ENCODE measurements at places on chromosomes 4 and X.

GRCh38 chr4:133452678-133453077 is 303.6 kb downstream of the PCDH10 start:
- no peak for DNase-seq

DNA sequence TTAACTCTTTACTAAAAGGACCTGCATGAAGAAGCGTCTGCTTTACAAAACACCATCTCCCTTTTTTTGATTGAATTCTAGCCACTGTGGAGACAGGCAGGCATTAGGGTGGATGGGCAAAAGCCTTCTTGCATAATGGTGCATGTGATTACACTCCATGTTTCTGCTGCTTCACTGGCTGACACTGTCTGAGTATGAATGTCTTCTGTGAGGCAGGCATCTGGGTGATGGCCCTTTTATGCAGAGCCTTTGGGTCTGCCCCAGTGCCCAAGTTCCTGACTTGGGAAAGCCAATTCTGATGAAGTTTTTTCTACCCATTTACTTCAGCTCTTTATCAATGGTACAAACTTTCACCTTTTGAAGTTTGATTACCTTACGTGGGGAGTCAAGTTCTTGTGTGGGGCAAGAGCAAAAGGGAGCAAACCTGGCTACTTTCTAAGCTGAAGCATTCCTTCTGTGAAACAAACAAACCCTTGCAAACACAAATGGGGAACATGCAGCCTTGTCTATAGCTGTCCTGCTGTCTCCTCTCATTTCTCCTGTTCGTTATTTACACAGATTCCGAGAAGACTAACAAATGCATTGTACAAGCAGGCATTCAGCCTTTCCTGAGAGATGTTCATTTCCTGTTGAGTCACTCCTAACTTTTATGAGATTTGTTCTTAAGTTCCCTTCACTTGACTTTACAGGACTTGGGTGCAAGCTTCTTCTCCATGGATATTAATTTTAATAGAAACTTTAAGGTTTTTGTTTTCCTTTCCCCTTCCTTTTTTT is 301.9 kb downstream of the TLL1 start:
- no peak for DNase-seq

- DNase-seq = peak; percentile 37
Measured at GRCh38 chrX:8955511-8955910, 78.4 kb downstream of the FAM9B start.

- DNase-seq = no peak
Measured at GRCh38 chrX:10800796-10801195, 180.4 kb upstream of the MID1 start.

- DNase-seq = no peak
Measured at GRCh38 chrX:40875476-40875875, 140.1 kb upstream of the MED14 start.

- DNase-seq = no peak
Measured at GRCh38 chrX:118499295-118499694, 3.7 kb downstream of the DOCK11 start.

GRCh38 chr4:78984593-78984992 is 45.4 kb upstream of the PAQR3 start:
- no peak for DNase-seq

- no peak for DNase-seq
Measured at GRCh38 chr4:41542526-41543275, 4.7 kb downstream of the LIMCH1 start.

- DNase-seq = no peak
Measured at GRCh38 chr4:173214231-173214630, 45.6 kb downstream of the GALNT7 start.

DNA sequence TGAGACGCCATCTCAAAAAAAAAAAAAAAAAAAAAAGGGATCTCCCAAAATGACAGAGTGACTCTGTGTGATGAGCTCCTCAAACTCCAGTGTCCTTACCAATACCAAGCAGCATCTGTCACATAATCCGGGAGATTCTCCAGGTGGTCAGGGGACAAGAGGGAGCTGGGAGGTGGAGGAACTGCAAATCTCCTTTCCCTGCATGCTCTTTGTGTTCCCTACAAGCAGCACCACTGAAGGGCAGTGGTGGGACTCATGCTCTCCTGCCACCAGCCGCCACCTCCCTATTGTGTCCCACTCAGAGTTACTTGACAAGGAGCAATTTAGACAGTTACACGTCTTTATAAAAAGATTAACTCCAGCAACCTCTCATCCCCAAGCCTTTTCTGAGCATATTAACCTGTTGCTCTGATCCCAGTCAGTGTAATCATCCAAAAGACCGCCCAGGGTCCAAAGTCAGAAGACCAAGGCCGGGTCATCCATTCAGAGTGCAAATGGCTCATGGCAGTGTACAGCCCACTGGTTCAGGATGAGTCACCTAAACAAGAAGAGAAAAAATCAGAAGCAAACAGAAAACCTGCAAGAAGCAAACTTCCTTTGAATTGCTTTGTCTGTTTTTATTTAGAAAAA is 23.6 kb downstream of the MGST2 start:
- DNase-seq = no peak

GRCh38 chr4:99563310-99564186 is at the start of gene TRMT10A:
Gene TRMT10A, minus strand, starts transcription at chr4:99564039. Its CDS starts 4,701 bp downstream, at chr4:99559338.
- peak; percentile 98 for DNase-seq

DNA sequence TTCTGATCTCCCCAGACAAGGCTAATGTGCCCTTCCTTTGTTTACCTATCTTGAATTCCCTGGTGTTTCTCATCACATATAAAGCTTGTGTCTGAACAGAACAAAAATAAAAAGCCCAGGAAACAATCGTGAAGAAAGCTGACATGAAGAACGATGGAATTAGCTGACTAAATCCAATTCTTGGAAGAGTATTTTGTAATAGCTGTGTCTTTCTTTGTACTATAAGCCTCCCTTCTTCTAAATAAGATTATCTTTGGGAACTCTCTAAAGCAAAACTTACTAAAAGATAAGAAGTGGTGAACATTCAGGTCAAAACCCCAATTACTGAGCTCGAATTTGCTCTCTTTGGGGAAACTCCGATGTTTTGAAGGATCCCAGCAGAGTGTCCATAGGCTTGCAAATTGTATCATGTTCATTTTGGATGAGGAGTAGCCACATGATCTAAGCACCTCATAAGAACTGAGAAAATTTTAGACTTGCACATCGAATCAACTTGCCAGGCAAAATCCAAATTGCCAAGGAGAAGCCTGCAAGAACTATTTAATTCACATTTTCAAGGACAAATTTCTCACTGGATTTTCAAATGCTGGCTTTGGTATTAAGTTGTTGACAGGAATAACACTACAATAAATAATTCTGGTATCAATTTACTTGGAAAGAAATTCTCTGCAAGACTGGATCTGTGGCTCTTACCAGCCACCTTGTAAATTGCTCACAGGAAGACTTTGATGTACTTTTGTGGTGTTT is 106.2 kb downstream of the LNX1 start:
- DNase-seq = peak; percentile 16

DNA sequence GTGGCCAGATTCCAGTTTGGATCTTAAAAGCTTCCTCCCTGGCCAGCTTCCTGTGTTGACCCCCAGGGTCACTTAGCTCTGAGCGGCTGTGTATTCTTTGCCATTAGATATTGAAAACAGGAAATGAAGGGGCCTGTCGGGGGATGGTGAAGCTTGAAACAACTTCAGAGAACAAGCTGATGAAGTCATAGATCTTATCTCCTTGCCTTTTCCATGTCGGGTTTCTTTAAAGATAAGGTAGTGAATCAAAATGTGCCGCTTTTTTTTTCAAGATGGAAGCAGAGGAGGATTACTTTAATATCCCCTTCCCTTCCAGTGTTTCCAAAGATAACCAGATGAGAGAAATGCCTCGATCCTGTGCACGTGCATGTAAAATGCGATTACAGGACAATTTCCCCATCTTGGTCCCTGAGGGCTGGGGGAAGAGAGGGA is 508.5 kb downstream of the MID1IP1 start:
- no peak for DNase-seq

- no peak for DNase-seq
Measured at GRCh38 chr4:123096038-123096437, 173.6 kb upstream of the NUDT6 start.

DNA sequence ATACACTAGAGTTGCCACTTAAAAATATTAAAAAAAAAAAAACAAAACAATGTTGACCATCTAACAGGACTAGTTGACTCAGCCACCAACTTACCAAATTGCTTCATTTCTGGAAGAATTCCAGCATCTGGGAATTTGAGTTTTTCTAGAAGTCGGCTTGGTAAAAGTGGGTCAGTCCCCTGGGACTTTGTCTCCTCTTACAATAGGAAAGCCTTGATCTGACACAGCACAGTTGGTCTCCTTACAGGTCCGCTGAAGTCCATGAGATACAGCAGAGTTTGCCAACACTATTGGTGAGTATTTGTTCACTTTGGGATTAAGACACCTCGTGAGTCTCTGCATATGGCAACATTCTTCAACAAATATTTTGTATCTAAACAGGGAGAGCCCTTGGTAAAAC is 18.2 kb upstream of the DDIT4L start:
- DNase-seq = peak; percentile 30

- no peak for DNase-seq
Measured at GRCh38 chrX:2774057-2774456, 22.2 kb downstream of the XG start.

GRCh38 chr4:139806929-139807328 is 141.3 kb downstream of the MGST2 start:
- no peak for DNase-seq

DNA sequence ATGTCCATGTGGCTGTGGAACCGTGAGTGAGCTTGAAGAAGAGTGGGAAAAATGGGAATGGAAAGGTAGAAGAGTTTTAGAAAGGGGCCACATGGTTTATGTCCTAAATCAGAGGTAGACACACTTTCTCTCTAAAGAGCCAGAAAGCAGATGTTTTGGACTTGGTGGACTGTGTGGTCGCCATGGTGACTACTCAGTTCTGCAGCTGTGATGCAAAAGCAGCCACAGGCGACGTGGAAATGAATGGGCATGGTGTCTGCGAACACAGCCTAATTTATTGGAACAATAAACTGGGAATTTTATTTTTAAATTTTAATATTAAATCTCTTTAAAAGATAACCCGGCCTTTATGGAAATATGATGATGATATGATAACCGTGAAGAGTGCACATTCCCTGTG is 386.0 kb upstream of the FAT1 start:
- DNase-seq = peak; percentile 4

Data from AG10803 (cell line).